ENCODE measurements at places on chromosomes 16 and 17. TPM values are rescaled to one million over a fixed set of nuclear protein-coding genes. Genes with fewer than 3 reads are reported as not detected.
A peak's percentile ranks its signal among the peaks of the same experiment; 100 is the strongest.

GRCh38 chr16:88651276-88651988 is 579 bp upstream of the CYBA start:
- peaks cover 14% of the 10 kb centered on the region for H3K4me1 ChIP-seq
- DNase-seq = peak; percentile 38
- peak overlapping the region; percentile 73 for H3K27ac ChIP-seq
- no peaks in the 10 kb centered on the region for H3K27me3 ChIP-seq
- H3K4me3 ChIP-seq = peak overlapping the region; percentile 70
- peaks cover 6% of the 10 kb centered on the region for H3K36me3 ChIP-seq

GRCh38 chr16:245105-245504 is 10.5 kb downstream of the FAM234A start:
- H3K36me3 ChIP-seq = no peaks in the 10 kb centered on the region
- no peak for DNase-seq
- H3K27ac ChIP-seq = no peak overlapping the region
- H3K4me3 ChIP-seq = no peak overlapping the region

DNA sequence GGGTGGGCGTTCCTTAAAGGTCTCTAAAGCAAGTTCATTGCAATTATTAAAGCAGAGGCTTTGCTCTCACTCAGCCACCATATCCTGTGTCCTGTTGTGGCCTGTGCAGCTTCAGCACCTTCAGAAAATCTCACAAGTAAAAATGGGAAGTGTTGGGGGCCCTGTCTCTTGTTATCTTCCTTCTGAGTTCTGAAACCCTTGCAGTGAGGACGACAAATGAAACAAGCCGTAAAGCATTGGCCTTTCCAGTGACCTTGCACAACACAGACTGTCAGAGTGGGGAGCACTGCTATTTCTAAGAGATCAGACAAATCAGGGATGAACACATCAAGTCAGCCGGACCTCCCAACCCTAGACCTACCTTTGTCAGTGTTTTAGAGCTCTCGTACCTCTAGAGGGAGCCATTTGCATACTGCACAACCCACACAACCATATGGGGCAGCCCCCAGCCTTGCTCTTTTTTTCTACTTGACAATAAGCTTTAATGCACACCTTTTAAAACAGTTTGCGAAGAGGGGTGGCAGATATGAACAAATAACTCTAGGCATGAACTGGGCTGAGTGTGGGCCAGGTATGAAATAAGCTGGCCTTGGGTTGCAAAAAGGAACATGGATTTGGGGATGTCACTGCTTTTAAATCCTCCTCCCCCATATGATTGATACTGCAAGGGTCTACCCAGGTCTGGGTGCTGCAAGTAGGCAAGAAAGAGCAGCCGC is 89.8 kb downstream of the KATNIP start:
- DNase-seq = no peak
- H3K27ac ChIP-seq = no peak overlapping the region
- no peaks in the 10 kb centered on the region for H3K4me1 ChIP-seq
- no peaks in the 10 kb centered on the region for H3K36me3 ChIP-seq

- no peaks in the 10 kb centered on the region for H3K36me3 ChIP-seq
- peaks cover 5% of the 10 kb centered on the region for H3K4me1 ChIP-seq
- H3K4me3 ChIP-seq = no peak overlapping the region
- H3K27me3 ChIP-seq = no peaks in the 10 kb centered on the region
These were observed 7.8 kb downstream of the LGALS3BP start for GRCh38 chr17:78971756-78972506.

GRCh38 chr16:19706846-19707245 is 11.2 kb downstream of the KNOP1 start:
- H3K27me3 ChIP-seq = no peaks in the 10 kb centered on the region
- no peak overlapping the region for H3K4me3 ChIP-seq
- peaks cover 3% of the 10 kb centered on the region for H3K36me3 ChIP-seq
- DNase-seq = no peak

GRCh38 chr17:49217651-49218413 is 7.3 kb downstream of the ABI3 start:
- H3K4me3 ChIP-seq = no peak overlapping the region
- no peaks in the 10 kb centered on the region for H3K4me1 ChIP-seq
- no peaks in the 10 kb centered on the region for H3K27me3 ChIP-seq

- peaks cover 6% of the 10 kb centered on the region for H3K27me3 ChIP-seq
- no peak overlapping the region for H3K27ac ChIP-seq
- H3K36me3 ChIP-seq = no peaks in the 10 kb centered on the region
- H3K4me3 ChIP-seq = no peak overlapping the region
These were observed 36.8 kb downstream of the VAT1L start for GRCh38 chr16:77825196-77825595.

DNA sequence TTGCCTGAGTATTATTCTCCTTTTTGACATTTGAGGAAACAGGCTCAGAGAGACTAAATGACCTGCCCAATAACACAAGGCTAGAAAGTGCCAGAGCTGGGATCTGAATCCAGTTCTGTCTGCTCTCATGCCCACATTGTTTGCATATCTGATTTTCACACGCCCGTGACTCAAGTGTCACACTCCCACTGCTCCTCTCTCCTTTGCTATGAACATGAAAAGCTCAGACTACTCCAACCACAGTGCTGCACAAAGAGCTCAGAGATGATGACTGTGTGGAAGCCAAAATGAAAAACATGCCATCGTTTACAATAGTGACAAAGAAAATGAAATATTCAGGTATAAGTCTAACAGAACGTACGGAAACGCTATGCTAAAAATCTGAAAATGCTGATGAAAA is 107.9 kb downstream of the SMG6 start:
- no peak for DNase-seq
- H3K27me3 ChIP-seq = no peaks in the 10 kb centered on the region
- H3K27ac ChIP-seq = no peak overlapping the region
- no peaks in the 10 kb centered on the region for H3K4me1 ChIP-seq

DNA sequence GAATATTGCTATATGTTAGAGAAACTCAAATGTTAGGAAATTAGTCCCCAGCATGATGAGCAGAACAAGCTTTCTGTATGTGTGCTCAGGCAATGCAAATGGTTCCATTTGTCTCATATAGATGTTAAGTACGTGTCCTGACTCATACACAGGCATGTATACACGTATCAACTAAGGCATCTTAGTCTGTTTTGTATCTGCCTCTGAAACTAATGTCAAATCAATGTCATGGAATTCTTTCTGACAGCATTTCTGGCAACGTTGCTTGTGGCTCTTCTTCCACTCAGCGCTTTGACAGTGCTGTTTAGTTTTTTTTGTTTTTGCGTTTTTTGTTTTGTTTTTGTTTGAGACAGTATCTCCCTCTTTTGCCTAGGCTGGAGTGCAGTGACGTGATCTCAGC is 111.9 kb downstream of the CNTNAP4 start:
- H3K27me3 ChIP-seq = no peaks in the 10 kb centered on the region
- no peaks in the 10 kb centered on the region for H3K36me3 ChIP-seq
- no peak for DNase-seq
- no peak overlapping the region for H3K27ac ChIP-seq
- no peak overlapping the region for H3K4me3 ChIP-seq

DNA sequence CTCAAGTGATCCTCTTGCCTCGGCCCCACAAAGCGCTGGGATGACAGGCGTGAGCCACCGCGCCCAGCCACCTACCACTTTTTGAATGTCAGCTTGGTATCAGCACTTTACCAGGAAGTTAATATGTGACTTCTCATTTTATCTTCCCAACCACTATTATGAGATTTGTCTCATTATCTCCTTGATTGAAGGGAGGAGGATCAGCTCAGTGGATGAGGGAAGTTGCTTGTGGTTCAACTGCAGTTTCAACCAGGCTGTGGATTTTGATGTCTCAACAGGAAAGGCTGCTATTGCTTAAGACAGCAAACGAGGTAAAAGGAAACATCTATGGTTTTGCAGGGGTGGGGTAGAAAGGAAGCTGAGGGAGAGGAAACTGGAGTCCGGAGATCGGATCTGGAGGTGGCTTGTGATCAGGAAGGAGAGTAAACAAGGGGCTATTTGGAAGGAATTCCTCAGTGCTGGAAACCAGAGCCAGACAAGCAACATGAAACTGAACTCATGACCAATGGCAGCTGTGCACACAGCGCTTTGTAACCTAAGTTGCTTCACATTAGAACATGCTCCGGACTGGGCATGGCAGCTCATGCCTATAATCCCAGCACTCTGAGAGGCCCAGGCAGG is 180.5 kb downstream of the VPS53 start:
- peaks cover 2% of the 10 kb centered on the region for H3K36me3 ChIP-seq
- no peaks in the 10 kb centered on the region for H3K4me1 ChIP-seq
- H3K27me3 ChIP-seq = no peaks in the 10 kb centered on the region
- no peak overlapping the region for H3K27ac ChIP-seq
- no peak overlapping the region for H3K4me3 ChIP-seq

GRCh38 chr17:45971698-45972141 is 27.3 kb upstream of the STH start:
- H3K4me1 ChIP-seq = no peaks in the 10 kb centered on the region
- no peaks in the 10 kb centered on the region for H3K36me3 ChIP-seq
- no peak overlapping the region for H3K4me3 ChIP-seq
- H3K27me3 ChIP-seq = no peaks in the 10 kb centered on the region
- no peak overlapping the region for H3K27ac ChIP-seq
- DNase-seq = no peak

GRCh38 chr16:11585460-11586377 is 1.0 kb downstream of the LITAF start:
- H3K27ac ChIP-seq = peak overlapping the region; percentile 87
- DNase-seq = no peak

DNA sequence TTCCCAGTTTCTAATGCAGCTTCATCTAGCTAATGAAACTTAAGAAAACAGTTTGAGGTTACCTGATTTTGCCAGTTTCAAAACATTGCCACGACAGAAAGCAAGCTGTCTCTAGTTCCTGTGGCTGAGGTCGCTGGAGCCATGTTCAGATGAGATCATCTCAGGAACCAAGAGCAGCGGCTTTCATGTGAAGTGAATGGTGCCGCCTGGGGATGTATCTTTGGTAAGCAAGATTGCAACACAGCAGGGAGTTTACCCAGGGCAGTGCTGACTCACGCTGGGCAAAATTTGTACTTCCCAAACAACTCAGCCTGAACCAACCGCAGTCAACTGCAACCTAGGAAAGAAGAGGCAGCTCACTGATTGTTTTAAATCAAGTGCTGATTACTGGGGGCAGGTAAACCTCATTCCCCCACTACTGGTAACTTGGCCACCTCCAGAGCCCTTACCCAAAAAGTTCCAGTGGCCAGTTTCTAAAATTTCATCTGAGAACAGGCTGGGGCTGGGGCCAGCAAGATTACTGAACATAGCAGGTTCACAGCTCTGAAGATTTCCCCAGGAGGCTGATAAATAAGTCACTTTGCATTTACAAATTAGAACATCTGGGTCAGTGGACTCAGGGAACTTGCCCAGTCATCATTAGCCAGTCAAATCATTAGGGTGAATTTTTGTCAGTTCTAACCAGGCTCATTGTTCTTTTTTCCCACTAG is at the start of gene RFFL:
Gene RFFL, minus strand, starts transcription at position 194 of the 710 bp plus-strand sequence. CDS start 37,154 bp downstream, outside the sequence.
- H3K27me3 ChIP-seq = no peaks in the 10 kb centered on the region
- peak; percentile 94 for DNase-seq
- no peaks in the 10 kb centered on the region for H3K36me3 ChIP-seq
- H3K27ac ChIP-seq = peak within 1 kb of the TSS; percentile 94
- peaks cover 25% of the 10 kb centered on the region for H3K4me1 ChIP-seq
- peak within 1 kb of the TSS; percentile 15 for H3K4me3 ChIP-seq

DNA sequence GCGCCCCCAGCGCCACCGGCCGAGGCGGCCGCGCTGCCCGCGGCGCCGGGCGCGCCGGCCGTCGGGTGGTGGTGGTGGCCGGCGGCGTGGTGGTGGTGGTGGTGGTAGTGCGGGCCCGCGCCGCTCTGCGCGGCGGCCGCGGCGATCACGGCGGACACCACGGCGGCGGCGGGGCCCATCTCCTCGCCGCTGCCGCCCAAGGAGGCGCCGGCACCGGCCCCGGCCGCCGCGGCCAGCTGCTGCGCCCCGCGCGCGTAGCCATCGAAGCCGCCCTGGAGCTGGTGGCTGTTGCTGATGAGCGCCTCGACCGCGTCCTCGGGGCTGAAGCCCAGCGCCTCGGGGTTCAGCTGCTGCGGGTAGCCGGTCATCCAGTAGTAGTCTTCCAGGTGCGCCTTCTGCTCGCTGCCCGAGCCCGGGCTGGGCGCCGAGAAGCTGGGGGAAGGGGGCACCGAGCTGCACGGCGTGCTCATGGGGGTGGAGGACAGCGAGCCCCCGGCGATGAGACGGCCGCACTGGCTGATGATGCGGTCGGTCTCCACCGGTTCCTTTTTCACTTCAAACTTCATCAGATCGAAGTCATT is 1.2 kb downstream of the MAF start:
- peaks cover 10% of the 10 kb centered on the region for H3K27me3 ChIP-seq
- peaks cover 4% of the 10 kb centered on the region for H3K4me1 ChIP-seq
- no peak for DNase-seq
- no peaks in the 10 kb centered on the region for H3K36me3 ChIP-seq
- no peak overlapping the region for H3K27ac ChIP-seq

- H3K4me1 ChIP-seq = peaks cover 9% of the 10 kb centered on the region
- H3K27me3 ChIP-seq = no peaks in the 10 kb centered on the region
- no peak for DNase-seq
- 0 out of 2 replicates have a peak overlapping the region, but pooled peaks have one; percentile 4 for H3K4me3 ChIP-seq
These were observed 558 bp downstream of the HSD3B7 start for GRCh38 chr16:30985401-30986128.

DNA sequence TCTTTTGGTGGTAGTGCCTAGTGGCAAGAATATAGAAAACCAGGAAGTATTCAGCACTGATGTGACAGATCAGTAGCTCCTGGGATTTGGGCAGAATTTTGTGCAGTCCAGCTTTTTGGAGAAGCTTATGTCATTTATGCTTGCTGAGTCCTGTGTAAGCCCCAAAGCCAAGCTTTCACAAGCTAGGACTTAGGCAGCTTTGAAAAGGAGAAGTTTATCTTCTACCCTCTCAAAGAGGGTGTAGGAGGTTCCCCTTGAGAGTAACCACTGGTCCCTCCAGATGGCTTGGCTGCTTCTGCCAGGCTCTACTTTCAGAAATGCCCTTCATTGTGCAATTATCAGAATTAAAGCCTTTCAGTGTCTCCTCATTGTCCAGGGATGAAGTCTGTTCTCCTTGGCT is 78.8 kb downstream of the CES1 start:
- no peak overlapping the region for H3K4me3 ChIP-seq
- no peaks in the 10 kb centered on the region for H3K36me3 ChIP-seq
- H3K4me1 ChIP-seq = no peaks in the 10 kb centered on the region
- no peak for DNase-seq

GRCh38 chr16:30637944-30638343 is 12.8 kb upstream of the PRR14 start:
- peak; percentile 60 for DNase-seq
- no peaks in the 10 kb centered on the region for H3K36me3 ChIP-seq
- 0 out of 2 replicates have a peak, but pooled peaks cover 3% of the 10 kb centered on the region for H3K4me1 ChIP-seq
- no peaks in the 10 kb centered on the region for H3K27me3 ChIP-seq

CARHSP1 gene
- 158 TPM for total RNA-seq

NTN1 gene
- total RNA-seq = 14.5 TPM

IRX6 gene
- not detected for total RNA-seq

IL21R gene
- 0.10 TPM for total RNA-seq

WNT3 gene
- total RNA-seq = 3.4 TPM

TCAP gene
- 1.6 TPM for total RNA-seq

SPNS1 gene
- total RNA-seq = 79.1 TPM

TEKT1 gene
- not detected for total RNA-seq

NPIPB12 gene
- 55.3 TPM for total RNA-seq

CAVIN1 gene
- total RNA-seq = 315 TPM

SALL1 gene
- total RNA-seq = not detected

CTRB2 gene
- 5.0 TPM for total RNA-seq

All from Panc1 (cell line).